Fibroblast of pulmonary artery (primary cell): ENCODE measurements at places on chromosomes 2 and 18.

GRCh38 chr2:223048519-223048918, 3.5 kb upstream of the KCNE4 start:
- no peak for DNase-seq

GRCh38 chr2:64434039-64434657, 19.8 kb upstream of the LGALSL start:
- no peak for DNase-seq

GRCh38 chr2:177164131-177164530, 48.5 kb upstream of the HNRNPA3 start:
- DNase-seq, result no peak

DNA sequence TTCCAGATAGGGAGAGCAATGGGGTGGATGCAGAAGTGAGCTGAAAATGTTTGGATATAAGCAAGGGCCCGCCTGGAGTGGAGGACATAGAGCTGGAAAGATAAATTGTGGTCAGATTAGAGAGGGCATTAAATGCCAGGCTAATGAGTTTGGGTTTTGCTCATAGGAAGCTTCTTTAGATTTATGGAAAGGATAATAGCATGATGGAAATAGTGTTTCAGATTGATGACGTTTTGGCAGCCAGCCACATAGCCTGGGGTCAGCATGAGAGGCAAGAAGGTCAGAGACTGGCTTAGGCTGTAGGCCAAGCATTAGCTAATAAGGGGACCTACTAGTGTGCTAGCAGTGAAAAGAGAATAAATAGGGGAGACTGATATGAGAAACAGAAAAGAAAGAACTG, 321.6 kb downstream of the STK39 start:
- no peak for DNase-seq

DNA sequence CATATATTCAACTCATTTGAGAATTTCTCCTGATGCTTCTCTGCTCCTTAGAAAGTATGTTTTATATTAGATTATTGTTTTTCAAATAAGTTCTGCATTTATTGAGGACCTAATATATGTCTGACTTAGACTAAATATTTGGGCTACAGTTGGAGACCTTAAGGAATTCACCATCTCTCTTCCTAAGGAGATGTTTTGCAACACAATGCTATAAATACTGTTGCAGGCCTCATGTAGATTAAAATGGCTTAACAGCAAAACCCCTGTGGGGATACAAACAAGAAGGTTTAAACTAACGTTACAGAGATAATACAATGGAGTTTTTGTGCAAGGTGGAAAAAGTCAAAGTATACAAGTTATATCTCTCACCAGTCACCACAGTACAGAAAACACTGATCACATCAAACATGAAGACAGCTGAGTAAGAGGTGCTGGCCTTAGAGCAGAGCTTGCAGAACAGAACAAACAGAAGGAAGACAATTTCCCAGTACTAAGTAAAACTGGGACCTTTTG, 20.1 kb upstream of the BMPR2 start:
- no peak for DNase-seq

GRCh38 chr2:173999272-173999671, 34.1 kb upstream of the SP3 start:
- no peak for DNase-seq

DNA sequence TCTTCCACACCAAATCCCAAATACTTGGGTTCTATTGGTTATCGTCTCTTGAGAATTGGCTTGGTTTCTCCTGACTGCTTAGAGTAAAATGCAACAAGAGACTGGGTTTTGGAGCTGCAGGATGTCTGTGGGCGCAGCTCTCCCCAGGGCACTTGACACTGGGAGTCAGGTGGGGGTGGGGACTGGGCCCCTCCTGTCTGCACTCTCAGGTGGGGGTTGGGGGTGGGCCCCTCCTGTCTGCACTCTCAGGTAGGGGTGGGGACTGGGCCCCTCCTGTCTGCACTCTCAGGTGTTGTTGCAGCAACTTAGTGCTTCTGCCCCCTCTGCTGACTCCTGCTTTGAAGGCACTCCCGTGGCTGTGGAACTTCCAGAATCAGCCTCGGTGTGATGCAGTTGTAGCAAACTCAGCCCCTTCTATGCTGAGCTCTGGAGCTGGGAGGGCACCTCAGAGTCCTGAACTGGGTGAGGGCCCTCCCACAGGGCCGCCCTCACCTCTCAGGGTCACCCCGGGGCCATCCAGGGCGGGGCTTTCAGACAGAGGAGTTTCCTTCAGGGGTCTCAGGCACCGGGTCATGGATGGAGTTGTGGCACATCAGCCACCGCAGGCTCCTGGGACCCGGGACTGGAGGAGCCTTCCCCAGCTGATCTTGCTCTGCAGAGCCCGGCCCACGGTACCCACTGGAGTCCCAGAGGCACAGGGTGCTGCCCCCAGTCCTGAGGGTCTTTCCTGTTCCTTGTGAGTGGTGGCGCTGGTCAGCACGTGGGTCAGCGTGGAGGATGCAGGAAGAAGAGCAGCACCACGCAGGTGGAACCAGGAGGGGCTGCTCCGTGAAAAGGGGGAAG, 22.9 kb upstream of the CIDEA start:
- DNase-seq, result no peak

DNA sequence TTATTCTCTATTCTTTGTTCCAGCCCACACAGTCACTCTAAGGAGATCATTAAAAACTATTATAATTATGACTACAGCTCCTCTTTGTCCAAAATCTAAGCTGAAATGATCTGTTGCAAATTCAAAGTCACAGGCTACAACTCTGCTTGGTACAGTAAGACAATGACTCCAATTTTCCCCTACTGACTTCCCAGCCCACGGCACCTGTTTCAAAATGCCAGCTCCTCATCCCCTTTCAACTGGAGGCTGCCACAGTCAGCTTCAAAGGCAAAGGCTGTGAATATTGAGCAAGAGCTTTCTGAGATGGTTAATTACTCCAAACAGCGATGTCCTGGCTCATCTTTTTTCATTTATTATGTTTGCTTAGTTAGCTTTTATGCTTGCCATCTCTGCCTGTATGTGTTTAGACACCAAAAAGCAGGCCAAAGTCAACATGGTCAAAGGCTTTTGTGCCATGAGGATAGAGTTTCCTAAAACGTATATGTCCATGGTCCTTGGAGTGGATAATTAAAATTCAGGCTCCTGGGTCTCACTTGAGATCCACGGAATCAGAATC, 141.1 kb downstream of the DOCK10 start:
- DNase-seq, result no peak

DNA sequence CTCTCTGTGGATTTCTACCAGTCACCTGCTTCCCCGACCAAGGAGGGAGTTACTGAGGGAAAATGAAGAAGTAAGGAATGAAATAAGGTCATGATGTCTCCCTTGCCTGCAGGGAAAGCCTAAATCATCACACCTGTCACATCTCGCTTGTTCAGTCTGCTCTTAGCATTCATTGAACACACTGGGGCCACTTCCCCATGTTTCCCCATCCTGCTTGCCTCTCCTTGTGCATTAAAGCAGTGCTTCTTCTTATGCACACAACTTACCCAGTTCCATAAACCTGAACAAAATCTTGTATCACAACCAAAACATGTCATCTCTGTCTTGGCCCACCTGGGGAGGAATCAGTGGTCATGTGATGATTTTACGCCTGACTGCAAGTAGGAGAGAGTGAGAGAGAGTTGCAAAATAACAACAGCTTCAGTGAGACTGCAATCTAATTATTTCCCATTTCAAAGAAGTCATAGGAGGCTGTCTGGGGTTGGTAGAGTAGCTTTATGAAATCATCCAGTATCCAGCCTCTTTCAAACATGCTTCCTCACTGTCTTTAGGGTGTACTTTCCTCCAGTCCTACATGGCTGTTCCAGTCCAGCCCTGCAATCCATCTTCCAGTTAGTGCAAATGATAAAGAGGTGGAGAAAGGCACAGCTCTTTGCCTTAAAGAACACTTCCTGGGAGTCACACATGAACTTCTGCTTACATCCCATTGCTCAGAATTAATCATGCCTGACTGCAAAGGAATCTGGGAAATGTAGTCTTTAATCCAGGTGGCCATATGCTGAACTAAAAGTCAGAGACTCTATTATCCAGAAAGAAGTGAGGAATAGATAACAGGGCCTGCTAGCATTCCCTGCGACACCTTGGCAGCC, 220.1 kb downstream of the HAUS1 start:
- peak; percentile 71 for DNase-seq

- DNase-seq, result no peak
These were observed 43.2 kb upstream of the TMEM182 start for GRCh38 chr2:102718387-102719316.

DNA sequence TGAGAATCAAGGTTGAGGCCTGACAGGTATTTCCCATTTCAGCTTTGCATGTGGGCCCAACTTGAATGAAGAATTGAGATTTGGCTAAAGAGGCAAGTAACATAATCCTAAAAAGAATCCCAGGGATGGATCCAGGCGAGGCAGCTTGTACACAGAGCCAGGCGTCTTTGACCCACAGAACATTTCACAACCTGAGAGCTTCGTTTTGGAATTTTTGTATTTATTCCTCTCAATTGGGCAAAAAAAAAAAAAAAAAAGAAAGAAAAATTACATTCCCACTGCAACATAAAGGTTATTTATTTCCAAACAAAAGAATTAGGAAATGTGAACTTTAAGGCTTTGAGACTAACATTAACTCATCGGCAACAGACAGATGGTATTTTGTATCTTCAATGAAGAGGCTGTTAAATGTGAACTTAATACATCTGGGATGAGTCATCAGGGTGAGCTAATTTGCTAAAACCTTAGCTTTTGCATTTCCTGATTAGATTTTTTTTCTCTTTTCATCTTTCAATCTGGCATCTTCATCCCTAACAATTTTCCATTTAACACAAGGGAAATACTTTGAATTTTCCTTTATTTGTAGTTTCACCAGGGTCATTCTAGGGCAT, 478.5 kb upstream of the TNP1 start:
- DNase-seq, result peak; percentile 46

DNA sequence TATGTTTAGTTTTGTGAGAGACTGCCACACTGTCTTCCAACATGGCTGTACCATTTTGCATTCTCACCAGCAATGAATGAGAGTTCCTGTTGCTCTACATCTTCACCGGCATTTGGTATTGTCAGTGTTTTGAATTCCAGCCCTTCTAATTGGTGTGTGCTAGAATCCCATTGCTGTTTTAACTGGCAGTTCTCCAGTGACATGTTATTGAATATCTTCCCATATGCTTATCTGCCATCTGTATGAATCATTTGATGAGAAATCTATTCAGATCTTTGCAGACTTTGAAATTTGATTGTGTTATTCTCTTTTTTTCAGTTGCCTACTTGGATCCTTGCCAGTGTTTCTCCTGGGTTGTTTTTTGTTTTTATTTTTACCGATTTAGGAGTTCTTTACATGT, 99.0 kb downstream of the SNTG2 start:
- DNase-seq, result peak; percentile 14

- DNase-seq, result no peak
These were observed 28.0 kb downstream of the SERPINB11 start for GRCh38 chr18:63730773-63731172.

- DNase-seq, result no peak
These were observed 90.1 kb downstream of the SPIRE1 start for GRCh38 chr18:12567849-12568248.
